ENCODE measurements at places on chromosomes 12 and 14.

DNA sequence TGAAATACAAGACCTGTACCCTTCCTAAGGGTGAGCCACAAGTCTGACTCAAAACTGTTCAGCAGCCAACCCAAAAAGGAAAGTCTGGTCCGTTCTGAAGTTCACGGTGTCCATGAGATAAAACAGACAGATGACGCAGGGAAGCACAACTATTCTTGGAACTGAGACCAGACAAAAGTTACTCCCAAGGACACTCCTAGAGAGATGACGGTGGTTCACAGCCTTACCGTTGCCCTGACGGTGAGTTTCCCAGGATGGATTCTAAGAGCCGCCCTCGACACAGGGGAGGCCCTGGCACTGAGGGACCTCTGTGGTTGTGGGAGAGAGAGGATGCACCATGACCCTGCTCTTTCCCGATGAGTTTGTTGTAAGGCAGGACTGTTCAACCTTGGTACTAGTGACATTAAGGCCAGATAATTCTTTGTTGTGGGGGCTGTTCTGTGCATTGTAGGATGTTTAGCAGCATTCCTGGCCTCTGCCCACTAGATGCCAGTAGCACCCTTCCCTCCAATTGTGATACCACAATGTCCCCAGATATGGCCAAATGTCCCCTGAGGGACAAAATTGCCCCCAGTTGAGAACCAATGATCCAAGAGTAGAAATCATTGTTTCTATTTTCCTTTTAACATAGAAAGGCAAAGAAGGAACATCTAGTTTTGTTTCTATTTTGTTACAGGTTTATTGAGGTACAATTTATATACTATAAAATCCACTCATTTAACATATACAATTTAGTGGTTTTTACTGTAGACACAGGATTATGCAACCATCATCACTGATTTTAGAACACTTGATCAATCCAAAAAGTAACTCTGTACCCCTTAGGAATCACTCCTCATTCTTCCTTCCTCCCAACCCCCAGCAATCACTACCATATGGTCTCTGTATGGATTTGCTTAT is 23.0 kb downstream of the OR10P1 start:
- no peak for DNase-seq

GRCh38 chr14:93525696-93526451 is 95.1 kb downstream of the UNC79 start:
- DNase-seq = no peak

- DNase-seq = no peak
These were observed 23.5 kb upstream of the GPRC5D start for GRCh38 chr12:12975322-12976077.

GRCh38 chr14:102922490-102923200 is at the start of gene AMN:
Gene AMN (plus strand): TSS chr14:102922663. CDS start chr14:102922689, 26 bp downstream.
- no peak for DNase-seq

DNA sequence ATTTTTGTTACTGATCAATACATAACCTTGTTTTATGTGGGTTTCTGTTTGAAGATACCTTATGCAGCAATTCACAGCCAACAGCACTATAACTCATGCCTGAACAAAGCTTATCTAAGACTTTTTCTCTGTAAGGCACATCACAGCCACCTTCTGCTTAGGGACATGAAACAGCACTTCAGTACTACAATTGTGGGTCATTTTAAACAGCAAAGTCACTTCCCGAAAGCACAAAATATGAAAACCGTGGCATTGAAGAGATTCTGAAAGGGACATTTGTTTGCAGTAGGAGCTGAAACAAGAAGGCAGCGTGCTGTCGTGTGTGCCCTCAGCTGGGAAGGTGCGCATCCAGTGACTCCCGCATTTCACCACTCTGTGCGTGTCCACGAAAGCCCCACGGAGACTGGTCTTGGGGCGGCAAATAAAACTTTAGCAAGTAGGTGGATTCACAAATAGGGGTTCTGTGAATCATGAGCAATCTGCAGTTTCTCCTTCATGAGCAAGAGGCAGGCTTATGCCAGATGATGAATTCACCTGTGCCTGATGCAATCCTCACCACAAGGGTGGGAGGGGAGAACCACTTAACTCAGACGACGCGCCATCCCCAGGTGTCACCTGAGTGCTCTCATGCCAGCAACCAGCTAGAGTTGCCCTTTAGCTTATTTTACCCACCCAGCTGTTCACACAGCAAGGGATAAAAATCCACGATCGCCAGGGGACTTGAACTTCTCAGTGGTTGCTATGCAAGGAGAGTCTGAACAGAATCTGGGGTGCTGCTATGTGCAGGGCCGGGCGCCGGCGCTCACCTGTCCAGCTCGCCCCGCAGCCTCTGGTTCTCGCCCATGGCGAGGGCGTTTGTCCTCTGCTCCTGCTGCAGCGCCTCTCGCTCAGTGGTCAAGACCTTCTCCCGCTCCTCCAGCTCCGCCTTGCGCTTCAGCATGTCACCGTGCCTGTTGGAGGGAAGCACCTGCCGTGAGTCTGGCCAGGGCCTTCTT is 54.9 kb upstream of the GPR68 start:
- no peak for DNase-seq

- DNase-seq = no peak
These were observed 36.8 kb downstream of the GOLGA5 start for GRCh38 chr14:92830902-92831301.

DNA sequence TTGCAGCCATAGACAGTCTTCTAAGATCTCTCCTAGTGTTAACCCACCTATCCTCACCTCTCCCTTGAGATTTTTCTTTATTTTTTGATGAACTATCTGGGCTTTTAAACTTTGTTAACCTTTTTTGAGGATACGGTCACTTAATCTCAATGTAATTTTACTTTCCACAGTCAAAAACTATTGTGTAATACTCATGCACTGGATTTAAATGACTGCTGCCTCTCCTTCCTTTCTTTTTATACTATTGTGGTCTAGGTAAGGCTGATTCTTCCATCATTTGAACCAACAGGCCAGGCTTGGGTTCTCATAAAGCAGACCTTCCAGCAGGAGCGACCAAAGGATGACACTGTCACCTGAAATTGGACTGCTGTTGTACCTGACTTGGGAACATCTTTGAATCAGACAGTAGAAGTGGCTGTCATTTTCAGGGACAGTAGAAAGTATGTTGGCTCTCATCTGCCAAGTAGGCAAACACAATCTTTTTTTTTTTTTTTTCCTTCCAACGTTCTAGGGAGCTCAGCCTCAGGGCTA is 689 bp upstream of the PDE3A start:
- no peak for DNase-seq

DNA sequence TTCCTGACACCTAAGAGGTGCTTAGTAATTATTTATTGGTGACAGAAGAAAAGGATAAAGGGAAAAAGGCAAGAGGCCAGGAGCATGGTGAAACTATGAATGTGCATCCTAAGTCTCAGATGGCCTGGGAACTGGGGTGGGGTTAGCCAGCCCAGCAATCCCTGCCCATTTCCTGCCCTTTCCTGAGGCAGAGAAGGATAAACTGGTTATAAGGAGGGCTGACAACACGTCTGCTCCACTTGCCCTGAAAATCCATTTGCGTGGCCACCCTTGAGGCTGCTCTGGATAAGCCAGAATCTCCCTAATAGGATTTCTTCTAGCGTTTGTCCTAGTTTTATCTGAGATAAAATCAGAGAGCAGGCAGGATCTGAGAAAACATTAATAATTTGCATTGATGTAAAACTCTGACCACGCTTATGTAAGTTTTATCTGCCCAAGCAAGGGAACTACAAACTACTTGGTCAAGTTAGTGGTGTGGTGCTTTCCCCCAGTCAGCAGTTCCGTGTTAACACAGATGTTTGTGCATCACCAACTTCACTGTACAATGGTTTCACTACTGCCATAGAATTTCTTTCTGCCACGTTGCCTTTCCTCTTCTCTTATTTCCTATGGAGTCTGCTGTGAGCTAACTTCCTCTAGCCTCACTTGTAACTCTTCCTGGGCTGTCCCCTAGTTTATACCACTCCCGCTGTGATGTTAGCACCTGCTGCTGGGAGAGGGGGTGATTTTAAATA is 392.7 kb downstream of the RPS29 start:
- DNase-seq = no peak

- no peak for DNase-seq
These were observed 1.5 kb downstream of the FOXG1 start for GRCh38 chr14:28767853-28768741.

DNA sequence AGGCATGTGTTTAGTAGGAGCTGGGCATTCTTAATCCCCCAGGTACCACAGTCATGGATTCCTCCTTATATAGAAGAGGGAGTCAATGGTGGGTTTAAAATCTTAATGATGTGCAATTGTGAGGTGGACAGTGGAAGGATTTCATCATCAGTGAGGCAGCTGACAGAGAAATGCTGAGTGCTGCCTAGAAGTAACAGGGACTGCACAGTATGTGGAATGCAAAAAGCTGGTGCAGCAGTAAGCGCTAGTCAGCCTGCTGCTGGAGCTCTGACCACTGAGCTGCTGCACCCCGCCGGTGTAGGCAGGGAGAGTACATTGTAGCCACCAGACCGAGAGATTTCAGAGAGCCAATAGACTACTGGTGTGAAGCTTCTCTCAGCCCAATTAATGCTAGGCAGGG is 80.5 kb upstream of the DACT1 start:
- no peak for DNase-seq

DNA sequence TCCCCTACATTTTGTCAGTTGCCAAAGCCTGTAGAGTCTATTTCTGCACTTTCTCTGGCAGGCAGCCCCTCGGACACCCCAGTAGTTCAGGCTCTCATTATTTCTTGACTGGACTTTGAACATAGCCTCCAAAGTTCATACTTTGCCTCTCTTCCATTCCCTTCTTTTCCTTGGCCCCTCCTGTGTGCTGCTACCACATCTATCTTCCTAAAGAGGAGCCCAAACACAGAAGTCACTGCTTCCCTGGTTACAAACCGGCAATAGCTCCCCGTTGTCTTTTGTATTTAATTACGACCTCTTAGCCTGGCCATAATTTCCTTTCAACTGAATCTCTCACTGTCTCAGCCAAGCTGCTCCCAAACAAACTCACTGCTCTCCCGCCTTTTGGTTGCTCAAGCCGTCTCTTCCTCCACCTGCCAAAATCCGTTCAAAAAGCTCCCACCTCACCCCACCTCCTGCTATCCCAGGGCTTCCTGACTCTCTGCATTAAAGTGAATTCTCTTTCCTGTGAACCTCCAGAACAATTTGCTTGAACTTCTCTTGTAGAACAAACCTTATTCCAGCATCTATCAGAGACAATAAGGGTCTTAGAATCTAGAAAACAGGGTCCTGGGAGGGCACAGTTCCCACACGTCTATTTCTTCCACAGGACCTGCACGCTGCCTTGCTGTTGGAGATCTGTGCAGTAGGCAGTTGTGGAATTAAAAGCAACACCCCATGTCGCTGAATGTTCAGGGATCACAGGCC is 46.9 kb downstream of the PRMT8 start:
- DNase-seq = peak; percentile 36

- DNase-seq = no peak
These were observed 647 bp upstream of the ESPL1 start for GRCh38 chr12:53267306-53267998.

DNA sequence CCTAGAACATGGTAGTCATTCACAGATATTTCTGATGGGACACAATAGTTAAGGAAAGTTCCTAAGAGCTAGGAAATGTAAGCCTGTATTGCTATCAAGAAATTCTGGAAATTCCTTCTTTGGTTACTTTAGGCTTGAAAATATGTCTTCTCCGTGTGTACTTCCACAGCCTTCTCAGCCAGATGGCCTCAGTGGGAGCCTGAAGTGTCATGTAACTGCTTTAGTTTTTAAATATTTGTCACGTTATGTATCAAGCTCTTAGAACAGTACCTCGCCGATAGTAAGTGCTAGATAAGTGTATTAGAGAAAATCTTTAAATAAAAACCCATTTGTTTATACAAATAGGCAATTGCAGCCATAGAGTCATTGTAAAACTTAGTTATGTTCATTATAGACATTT is 95.6 kb downstream of the DERA start:
- no peak for DNase-seq

DNA sequence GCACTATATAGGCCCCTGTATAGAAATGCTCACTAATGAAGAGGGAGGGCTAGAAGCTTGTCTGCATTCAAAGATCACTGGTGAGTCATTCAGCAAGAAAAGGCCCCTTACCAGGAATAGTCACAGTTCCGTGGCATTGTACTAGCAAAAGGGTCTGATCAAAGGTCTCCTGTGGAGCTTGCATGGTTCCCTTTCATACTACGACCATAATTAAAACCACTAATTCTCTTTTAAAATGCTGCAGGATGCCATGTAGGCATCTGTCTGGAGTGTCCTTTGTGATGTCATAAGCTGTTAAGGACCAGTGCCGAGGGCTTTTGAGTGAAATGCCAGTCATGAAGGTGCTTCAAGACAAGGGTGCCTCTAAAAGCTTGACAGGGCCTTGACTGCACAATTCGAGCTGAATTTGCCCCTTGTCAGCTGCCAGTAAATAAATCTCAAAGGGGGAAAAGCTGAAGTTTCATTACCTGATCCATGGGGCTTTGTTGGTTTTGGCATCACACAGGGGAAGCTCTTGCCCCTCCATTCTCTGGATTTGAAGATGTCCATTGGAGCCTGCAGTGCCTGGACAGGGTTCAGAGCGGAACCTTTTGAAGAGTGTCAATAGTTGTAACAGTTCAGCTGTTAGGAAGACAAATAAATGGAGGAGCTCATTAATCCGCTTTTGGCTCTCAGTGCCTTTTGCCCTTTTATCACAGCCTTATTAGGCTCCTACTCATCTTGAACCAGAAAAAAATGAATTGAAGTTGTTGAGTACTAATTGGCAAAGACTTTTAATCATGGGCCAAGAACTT is 69.1 kb downstream of the TMEM260 start:
- DNase-seq = no peak

GRCh38 chr12:25502596-25502995 is 50.5 kb downstream of the LMNTD1 start:
- no peak for DNase-seq

DNA sequence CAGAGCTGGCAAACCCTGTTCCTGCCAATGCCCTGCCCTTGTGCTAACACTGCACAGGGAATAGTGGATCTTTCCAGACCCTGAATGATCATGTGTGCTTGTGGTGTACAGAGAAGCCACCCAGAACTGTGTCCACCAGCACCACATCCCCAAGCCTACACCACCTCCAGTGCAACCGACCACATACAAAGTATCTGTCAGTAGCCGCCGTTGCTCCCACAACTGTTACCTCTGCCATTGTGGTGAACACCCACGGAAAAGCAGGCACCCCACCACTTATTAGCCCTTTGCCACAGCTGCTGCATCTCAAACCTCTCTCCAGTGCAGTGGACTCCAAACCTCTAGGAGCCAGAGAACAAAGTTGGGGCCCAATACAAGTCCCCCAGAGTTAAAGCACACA is 1049.6 kb downstream of the TRHDE start:
- no peak for DNase-seq

- no peak for DNase-seq
These were observed 14.3 kb upstream of the PTGER2 start for GRCh38 chr14:52299692-52300278.

DNA sequence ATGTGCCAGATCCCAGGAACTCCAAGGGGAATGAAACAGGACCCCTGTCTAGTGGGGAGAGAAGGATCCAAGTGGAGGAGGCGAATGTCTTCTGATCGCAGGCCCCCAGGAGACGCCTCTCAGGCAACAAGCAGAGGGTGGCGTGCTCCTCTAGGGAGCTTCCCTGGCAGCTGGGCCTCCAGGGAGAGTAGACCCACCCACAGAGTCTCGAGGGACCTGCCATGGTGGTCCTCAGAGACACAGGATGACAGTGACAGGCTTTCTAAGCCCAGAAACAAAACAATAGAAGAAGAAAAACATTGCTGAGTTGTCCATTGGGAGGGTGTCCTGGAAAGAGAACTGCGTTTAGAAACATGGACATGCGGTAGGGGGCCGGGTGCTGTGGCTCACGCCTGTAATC is 140.6 kb upstream of the MAP1LC3B2 start:
- no peak for DNase-seq
